ENCODE measurements at places on chromosomes 5 and 9.

DNA sequence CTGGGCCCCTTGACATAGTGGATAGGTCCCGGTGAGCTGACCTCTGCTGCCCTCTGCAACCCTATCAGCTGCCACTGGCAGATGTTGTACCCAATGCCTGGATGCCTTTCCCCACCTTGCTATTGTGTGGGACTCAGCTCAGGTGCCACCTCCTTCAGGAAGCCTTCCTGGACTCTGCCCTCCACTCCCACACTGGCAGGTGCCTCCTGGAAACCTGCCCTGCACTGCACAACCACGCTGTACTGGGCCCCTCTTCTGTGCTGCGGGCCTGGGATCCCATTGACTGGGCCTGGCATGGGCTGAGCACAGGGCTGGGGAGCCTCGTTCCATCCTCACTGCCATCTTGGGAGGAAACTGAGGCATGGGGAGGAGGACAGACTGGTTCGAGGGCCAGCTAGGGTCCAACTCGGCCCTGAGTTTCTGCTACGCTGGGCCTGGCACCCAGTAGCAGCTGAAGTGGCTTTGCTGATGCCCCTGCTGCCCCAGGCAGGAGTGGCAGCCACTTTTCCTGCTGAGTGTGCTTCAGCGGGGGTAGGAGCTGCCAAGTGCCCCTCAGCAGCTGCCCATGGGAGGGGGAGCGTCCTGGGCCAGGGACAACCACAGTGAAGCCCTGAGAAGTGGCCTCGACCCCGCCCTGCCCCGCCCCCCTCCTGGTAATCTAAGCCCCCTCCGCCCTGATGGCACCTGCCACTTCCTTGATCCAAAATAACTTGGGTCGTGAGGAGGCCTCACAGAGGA, 1.3 kb downstream of the AK1 start:
- no peak for DNase-seq

GRCh38 chr5:935510-936084, 42.9 kb downstream of the TRIP13 start:
- no peak for DNase-seq

DNA sequence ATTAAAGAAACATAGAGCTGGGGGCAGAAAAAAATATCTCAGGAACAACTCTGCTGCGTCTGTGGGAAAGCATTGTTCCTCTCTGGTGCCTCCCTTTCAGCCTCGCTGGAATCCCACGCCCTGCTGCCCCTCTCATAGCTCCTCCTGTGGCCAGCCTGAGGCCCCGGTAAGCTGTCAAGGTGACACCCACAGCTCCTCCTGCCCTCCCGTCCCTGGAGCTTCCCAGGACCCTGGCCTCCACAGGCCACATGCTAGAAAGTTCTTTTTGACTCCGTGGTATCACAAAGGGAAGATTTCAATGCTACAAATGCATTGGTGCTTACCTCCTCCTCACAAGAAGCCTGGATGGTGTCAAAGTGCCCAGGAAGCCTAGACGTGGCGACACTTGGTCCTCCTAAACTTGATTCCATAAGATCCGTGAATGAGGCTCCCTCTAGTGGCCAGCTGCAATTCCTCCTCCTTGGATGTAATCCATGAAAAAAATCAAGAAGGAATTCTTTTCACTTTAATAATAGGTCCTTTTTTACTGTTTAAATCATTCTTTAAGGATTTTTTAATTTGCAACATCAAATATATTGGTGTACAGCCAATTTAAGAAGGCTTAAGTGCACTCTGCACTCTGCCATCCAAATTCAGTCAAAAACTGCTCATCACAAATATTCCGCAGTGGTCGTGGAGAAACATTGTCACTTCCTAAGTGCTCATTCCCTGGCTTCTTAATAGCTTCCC, 104.9 kb downstream of the CFAP90 start:
- peak; percentile 25 for DNase-seq

- no peak for DNase-seq
Observed at GRCh38 chr9:87239312-87239711, 258.4 kb upstream of the DAPK1 start.

- DNase-seq = no peak
Observed at GRCh38 chr5:11084111-11084510, 323.1 kb upstream of the DAP start.
